ENCODE measurements at places on chromosomes 7 and 10.

DNA sequence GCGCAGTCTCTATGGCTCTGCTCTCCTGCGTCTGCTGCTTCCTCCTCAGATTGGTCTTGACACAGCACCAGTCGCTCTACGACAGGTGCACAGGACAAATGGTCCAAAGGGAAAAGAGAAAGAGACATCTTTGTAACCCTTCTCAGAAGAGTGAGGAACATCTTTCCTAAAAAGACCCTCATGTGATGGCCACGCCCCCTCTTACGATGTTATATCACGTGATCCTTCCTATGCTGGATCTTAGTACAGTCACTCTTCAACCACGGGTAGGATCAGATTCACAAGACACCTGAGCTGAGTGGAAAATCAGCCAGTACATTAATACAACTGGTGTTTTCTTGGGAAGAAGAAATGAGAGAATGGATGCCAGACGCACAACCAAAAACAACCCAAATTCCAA, 262.2 kb upstream of the CELF2 start:
- no peak for DNase-seq

DNA sequence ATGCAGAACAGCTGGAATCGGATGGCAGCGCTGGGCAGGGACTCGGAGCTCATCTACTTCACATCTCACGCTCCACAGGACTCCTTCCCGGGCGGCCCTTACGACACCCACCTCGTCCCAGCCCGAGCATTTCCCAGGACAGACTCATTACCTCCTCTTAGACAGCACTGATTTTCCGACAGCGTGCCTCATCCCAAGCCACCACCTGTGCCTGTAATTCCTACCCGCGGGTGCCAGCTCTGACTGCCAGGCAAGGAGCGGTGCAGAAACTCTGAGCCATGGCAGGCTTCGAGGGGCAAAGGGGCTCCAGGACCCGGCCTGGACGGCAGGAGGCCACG, 25.6 kb downstream of the GPER1 start:
- DNase-seq: no peak

- no peak for DNase-seq
Measured at GRCh38 chr10:90884431-90884830, 12.7 kb downstream of the RPP30 start.

DNA sequence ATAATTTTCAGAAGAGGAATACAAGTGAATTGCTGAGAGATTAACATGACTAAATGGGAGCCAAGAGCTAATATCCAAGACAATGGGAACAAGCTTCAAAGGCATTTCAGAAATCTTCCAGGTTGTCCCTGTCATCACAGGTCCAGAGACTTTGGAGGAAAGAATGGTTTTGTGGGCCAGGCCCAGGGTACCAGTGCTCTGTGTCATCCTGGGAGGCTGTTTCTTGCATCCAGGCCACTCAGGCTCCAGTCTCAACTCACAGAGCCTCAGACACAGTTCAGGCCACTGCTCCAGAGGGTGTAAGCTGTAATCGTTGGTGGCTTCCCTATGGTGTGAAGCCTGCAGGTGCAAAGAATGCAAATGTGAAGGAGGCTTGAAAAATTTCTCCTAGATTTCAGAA, 170.4 kb upstream of the NRG3 start:
- DNase-seq: no peak

- DNase-seq: no peak
Measured at GRCh38 chr10:64039198-64039597, 518.0 kb downstream of the REEP3 start.

GRCh38 chr10:89367529-89367928, 10.3 kb upstream of the IFIT1B start:
- no peak for DNase-seq

DNA sequence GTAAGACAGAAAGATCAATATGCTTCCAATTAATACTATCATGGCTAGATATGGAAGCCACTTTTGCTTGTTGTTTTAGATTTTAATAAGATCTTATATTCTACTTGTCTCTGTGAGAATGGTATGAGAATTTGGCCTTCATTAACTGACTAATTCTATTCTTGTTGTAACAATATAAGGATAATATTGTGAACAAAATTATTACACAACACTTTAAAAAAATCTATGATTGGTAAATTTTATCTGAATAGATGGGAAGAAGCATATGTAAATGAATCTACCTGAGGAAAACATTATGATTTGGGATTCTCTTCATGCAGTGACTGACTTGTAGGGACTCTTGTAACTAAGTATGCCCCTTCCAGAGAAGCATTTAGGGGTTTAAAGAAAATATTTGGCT, 308.9 kb upstream of the KCND2 start:
- no peak for DNase-seq

DNA sequence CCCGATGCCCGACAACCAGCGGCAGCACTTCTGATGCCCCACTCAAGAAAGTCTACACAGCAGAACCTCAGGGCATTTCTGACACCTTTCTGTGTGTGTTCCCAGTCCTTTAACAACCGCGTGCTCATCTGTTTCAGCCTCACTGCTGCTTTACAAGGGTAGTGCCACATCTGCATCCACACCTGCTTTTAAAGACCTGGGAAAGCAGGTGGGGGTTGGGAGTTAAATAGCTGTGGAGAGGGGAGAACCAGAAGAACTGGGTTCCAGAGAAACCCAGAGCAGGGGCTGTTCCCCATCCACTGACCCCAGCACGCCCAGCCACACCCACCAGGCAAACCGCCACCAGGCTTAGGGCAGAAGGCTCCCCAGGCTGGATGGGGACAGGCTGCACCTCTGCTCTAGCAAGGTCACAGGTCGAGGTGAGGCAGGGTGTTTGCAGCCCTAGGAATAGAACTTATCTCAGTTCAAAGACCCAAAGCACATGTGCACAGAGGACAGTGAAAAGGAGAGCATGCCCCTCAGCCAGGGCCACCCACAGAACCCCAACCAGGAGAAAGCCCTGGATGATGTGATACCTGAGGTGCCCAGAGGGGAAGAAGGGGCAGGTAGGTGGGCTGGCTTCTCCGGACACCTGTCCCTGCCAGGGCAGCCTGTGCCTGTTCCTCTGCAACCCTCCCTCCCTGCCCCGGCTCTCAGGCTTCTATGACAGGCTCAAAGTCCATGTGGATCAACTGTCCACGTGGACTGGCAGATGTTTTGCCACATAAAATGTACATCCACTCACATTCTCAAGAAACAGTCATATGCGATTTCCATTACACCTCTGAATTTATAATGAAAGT, 51.3 kb downstream of the COBL start:
- no peak for DNase-seq

DNA sequence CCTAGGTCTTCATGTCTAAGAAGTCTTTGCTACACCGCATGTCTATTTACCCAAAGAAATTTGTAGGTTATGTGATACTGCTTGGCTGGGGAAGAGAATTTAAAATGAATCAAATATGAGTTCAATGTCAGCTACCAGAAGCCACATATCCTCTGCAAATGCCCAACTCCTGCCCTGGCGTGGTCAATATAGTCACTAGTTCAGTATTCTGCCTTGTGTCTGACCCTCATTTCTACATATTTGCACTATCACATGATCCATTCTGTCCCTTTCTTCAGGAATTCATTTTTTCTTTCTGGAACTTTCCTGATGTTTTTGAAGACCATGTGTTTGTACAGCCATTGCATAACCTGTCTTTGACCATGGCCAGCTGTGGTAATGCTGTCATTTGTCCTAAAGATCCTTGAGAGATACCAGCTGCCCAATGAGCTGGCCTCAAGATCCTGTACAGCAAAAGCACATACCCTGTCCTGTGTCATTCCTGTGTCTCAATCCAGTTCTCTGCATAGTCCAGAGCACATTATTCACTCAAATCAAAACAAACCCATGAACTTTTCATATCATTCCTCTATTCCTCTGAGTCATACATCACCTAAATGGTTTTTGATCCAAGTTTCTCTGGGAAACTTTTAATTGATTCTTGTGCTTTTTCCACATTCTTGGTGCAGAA, 524.5 kb downstream of the PARD3 start:
- no peak for DNase-seq

- DNase-seq: no peak
Measured at GRCh38 chr10:132133005-132133404, 53.7 kb upstream of the DPYSL4 start.

All from left forelimb (tissue), 1 donor.